ENCODE measurements at places on chromosomes 16 and 17.
A peak's percentile ranks its signal among the peaks of the same experiment; 100 is the strongest.

DNA sequence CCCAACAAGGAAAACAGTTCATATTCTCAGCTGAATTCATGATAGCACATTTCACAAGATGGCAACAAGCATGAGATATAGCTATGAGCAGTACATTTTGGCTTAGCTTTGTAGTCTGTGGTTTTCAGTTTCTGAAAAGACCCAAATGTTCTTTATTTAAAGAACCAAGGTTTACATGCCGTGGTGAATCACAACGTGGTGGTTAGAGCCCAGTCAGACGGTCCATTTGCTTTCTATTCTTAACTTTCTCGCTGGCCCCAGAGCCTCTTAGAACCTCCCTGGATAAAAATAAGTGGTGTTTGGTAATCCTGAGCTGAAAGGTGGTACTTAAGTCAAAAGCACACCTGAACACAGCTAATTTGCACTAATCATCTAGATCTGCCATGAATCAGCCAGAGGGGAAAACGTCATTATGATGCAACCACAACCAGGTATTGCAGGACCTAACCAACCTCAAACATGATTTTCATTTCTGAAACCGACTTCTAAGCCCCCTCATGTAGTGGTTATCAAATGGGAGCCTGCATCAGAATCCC lies 18.6 kb upstream of the HAPSTR1 start:
- DNase-seq, result no peak

DNA sequence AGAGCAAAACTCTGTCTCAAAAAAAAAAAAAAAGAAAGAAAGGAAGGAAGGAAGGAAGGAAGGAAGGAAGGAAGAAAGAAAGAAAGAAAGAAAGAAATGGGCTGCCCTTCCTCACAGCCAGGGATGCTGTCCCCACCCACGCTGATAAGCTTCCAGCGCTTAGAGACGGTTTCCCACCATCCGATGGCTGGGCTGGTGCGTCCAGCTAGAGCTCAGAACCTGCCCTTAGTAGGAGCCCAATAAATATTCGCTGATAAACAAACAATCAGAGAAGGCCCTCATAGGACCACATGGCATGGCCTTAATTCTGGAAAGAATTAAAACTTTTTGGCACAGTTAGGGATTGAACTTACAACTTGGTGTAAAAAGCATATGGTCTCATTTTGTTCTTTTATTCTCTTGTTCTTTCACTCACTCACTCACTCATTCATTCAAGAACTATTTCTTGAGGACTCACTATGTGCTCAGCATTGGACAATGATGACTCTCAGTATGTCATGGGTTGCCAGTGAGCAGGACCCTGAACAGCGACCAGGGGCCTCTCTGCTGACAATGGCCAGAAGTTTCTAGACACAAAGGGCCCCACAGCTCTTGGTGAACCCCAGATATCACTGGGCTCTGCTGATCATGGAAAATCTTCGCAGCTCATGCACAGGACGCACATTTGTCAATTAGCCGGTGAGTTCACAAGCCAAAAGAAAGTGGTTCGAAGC lies 32.5 kb upstream of the TNRC6C start:
- DNase-seq, result no peak

DNA sequence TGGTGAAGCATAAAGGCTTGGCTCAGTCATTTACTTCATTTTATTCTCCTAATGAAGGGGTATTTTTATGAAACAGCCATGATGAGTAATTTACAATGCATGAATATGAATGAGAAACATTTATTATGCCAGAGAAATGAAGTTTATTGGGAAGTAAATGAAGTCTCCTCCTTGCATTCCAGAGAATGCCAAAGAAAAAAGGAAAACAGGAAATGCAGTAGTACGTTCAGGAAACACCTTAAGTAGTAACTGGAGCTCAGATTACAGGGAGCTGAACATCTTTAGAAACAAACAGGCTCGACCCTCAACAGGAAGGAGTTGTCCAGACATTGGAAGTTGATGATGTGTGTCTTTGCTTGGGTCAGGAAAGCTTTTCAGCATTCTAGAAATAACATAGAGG lies 4.6 kb downstream of the KRT34 start:
- DNase-seq, result no peak

DNA sequence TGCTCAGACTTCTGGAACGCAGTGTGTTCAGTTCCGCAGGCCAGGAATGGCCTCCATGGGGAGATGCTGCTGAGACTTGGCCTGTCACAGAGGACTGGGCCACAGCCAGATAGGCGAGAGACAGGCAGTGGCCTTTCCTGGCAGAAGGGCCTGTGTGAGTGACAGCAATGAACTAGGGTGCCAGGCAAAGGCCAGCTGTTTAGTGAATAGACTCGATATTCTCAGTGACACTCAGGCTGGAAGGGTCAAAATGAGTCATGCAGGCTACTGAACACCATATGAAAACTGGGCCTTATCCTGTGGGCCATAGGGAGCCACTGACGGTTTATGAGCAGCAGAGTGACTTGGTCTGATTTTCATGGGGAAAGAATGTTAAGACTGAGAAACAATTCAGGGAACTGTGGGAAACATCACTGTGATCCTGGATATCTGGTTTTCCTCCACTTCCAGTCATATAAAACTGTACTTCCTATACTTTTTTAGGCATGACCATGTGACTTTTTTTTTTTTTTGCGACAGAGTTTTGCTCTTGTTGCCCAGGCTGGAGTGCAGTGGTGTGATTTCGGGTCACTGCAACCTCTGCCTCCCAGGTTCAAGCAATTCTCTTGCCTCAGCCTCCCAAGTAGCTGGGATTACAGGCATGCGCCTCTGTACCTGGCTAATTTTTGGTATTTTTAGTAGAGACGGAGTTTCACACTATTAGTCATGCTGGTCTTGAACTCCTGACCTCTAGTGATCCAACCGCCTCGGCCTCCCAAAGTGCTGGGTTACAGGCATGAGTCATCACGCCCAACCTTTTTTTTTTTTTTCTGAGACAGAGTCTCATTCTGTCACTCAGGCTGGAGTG lies 5.2 kb upstream of the NUBP1 start:
- no peak for DNase-seq

- DNase-seq, result no peak
Observed at GRCh38 chr17:40978575-40979151, 5.5 kb downstream of the KRT40 start.

GRCh38 chr17:51815097-51815496 lies 343.4 kb downstream of the CA10 start:
- DNase-seq, result no peak

- no peak for DNase-seq
Observed at GRCh38 chr17:79788989-79789942, 7.6 kb downstream of the CBX8 start.

DNA sequence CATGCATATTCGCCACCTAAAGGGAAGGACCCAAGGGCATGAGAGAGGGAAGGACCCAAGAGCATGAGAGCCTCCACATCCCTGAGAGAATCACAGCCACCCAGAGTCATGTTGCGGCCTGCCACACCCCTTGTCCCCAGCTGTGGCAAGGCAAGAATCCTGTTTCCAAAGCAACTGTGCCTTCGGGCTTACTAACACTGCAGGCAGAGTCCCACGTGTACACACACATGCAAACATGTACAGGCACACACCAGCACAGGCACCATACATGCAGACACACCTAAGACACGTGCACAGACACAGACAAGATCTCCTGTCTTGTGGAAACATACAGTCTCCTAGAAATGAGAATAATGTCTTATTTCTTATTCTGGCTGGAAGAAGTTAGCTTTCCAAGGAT lies 92.4 kb upstream of the CDYL2 start:
- DNase-seq, result no peak

DNA sequence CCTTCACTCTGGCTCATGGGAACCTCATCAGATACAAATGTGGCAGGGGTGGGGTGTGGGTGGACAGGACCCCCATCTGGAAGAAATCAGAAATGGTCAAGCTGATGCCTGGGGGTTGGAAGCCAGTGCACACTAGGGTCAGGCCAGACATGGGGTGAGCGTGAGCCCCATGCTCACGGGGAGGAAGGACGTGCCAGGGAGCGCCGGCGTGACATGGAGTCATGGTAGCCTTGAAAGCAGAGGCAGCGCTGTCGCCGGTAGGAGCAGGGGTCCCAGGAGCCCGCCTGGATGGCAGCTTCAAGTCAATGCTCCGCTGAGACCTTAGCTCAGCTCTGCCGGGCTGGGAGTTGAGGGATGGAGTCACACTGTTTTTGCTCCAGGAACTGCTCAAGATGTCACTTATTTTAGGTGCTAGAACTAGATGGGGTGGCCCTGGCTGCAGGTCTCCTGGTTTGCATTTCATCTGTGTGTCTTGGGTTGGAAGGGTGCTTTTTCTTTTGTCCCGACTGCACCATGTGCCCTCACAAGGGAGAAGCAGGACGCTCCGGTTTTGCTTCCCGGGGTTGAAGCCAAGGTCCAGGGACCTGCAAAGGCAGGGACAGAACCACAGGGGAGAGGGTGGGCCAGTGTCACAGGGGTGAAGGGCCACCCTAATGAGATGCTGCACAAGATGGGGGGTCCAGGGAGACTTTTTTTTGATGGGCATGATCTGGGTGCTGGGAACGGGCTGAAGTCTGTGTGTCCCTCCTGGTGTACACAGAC lies 51.4 kb downstream of the USP22 start:
- no peak for DNase-seq

- DNase-seq, result no peak
Observed at GRCh38 chr16:28182183-28182582, 29.6 kb downstream of the XPO6 start.

DNA sequence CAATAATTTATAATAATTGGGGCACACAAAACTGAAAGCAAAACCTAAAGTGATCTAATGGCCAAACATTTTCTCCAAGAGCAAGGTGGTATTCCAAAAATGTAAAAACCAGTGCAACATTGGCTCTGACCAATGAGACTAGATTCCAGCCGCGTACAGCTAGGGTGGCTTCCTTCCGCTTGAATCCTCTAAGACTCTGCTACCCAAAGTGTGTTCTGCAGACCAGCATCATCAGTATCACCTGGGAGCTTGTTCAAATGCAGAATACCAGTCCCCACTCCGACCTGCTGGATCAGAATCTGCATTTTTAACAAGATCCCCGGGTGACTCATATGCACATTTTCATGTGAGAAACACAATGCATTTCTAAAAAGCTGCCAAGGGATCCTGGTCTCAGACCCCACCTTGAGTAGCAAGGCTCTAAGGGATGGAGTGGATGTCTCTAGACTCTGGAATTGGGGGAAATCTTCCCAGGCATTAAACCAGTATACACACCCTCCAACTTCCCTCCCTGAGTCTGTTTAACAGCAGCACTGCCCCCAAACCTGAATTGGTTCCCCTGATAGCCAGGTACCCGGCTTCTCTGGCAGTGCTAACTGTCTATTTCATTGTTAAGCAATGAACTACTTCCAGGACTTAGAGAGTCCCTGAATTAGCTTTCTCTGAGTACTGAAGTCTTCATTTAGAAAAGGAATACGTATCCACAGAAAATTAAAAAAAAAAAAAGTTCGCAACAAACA lies 118.2 kb downstream of the HS3ST2 start:
- no peak for DNase-seq

DNA sequence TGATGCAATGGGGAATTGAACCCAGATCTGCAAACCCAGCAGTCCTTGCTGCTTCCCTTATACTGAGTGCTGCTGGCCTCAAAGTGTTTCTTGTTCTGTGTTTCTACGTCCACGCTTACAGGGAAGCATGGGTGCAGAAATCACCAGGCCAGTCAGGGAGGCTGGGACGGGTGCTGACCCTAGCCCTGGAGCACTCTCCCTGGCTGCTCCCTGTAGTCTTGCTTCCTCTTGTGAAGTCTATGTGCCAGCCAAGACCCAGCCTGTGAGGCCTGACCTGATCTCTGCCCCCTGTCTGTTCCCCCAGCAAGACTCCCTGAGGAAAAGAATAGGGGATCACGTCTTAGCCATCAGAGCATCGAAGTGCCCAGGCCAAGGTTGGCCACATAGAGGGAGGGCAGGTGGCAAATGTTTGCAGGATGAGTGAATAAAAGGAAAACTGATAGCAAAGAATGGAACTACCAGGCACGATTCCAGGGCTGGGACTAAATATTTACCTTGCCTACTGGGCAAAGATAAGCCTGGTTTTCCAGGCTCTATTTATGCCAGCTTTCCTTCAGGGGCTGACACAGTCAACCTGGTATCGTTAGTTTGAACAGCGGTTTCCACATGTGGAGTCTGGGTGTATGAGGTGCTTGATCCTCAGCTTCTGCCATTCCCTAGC lies 41.2 kb upstream of the RHOT1 start:
- DNase-seq, result no peak

GRCh38 chr17:52149626-52150025 lies 8.9 kb downstream of the CA10 start:
- DNase-seq, result no peak

DNA sequence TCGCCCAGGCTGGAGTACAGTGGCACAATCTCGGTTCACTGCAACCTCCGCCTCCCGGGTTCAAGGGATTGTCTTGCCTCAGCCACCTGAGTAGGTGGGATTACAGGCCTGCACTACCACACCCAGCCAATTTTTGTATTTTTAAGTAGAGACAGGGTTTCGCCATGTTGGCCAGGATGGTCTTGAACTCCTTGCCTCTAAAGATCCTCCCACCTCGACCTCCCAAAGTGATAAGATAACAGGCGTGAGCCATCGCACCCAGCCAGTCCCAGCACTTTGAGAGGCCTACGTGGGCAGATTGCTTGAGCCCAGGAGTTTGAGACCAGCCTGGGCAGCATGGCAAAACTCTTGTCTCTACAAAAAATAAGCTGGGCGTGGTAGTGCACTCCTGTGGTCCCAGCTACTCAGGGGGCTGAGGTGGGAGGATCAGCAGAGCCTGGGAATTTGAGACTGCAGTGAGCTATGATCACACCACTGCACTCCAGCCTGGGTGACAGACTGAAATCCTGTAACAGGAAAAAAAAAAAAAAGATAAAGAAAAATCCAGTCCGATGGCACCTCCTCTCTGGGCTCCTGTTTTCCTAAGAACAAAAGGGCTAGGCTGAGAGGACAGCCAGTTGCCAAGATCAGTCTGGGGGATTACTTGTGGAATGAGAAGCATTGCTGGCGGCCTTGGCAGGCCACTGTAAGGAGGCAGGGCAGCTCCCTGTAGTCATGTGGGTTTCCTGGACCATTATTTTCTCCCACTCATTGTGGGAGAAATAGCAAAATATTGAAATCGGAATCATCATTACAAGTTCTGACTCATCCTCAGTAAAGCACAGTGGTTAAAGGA lies 3.0 kb upstream of the PIPOX start:
- peak; percentile 21 for DNase-seq

GRCh38 chr17:58176200-58176599 lies 9.4 kb downstream of the OR4D2 start:
- no peak for DNase-seq

DNA sequence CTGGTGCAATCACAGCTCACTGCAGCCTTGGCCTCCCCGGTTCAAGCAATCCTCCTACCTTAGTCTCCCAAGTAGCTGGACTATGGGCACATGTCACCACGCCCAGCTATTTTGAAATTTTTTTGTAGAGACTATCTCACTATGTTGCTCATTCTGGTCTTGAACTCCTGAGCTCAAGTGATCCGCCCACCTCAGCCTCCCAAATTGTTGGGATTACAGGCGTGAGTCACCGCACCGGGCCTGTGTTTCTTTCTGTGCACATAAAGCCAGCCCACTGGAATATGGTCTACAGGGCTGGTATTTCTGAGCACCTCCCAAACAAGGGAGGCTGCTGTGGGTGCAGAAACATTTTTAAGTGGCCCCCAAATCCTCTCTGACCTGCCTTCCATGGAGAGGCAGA lies 8.4 kb downstream of the TMEM95 start:
- no peak for DNase-seq

- DNase-seq, result no peak
Observed at GRCh38 chr16:88844419-88845036, 12.2 kb downstream of the GALNS start.

- DNase-seq, result no peak
Observed at GRCh38 chr17:44283344-44284023, 15.5 kb upstream of the SLC4A1 start.

- no peak for DNase-seq
Observed at GRCh38 chr16:5056352-5056751, 9.4 kb downstream of the C16orf89 start.
